ENCODE measurements at places on chromosomes 13 and 19.

GRCh38 chr13:38398711-38399493, 49.3 kb downstream of the UFM1 start:
- no peak for DNase-seq

- DNase-seq: no peak
Measured at GRCh38 chr13:66635526-66635925, 594.6 kb downstream of the PCDH9 start.

- DNase-seq: no peak
Measured at GRCh38 chr13:75724752-75725517, 88.8 kb downstream of the LMO7 start.

DNA sequence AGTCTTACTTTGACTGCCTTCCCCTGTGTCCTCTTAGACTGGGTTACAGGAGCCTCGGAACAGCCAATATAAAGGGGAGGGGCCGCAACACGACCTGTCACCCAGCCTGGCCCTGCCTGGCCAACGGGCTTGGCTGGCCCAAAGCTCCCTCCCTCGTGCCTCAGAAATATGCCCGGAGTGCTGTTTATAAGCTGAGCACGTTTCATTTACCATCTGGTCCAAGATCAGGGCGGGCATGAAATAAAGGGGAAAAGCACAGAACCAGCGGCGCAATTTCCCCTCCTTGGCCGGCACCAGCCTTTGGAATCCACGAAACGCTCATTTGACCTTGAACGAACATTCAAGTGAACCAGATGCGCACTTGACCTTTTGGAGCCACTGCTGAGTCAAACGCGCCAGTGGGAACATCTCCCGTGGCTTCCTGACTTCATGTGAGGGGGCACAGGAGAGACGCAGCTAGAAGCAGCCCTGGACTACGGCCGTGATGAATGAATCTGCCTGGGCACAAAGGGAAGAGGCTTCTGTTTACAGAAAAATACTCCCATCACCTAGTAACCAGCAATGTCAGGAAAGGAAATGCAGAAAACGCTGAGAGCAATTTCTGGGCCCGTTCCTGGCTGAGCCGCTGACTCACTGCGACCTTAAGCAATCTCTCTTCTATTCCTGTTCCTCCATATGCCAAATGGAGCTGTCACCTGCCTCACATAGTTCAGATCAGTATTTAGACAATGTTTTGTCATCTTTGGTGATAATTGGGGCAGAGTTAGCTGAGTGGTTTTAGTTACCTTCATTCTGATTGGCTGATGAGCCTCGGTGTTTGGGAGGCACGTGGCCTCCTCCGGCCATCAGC, 53.3 kb downstream of the RFX2 start:
- no peak for DNase-seq

GRCh38 chr13:27352698-27353097, 71.7 kb upstream of the GTF3A start:
- no peak for DNase-seq

- no peak for DNase-seq
Measured at GRCh38 chr19:39411832-39412099, 703 bp upstream of the PLEKHG2 start.

- DNase-seq: no peak
Measured at GRCh38 chr19:9937001-9937411, 691 bp upstream of the OLFM2 start.

DNA sequence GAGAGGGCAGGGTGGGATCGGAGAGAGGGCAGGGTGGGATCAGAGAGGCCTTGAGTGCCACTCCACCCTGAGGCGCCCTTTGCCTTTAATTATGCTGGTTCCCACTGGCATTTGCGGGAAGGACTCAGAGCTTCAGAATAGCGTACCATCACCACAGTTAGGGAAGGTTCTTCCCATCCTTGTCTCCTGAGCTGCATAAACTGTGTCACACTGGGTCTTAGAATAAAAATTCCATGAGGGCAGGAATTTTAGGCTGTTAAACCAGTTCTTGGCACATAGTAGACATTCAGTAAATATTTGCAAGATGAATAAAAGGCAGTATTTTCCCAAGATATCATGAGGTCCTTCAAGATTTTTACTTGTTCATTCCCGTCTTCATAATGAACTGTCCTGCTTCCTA, 24.4 kb downstream of the PPP2R1A start:
- no peak for DNase-seq

GRCh38 chr13:96492766-96493165, 402.9 kb downstream of the HS6ST3 start:
- DNase-seq: no peak

DNA sequence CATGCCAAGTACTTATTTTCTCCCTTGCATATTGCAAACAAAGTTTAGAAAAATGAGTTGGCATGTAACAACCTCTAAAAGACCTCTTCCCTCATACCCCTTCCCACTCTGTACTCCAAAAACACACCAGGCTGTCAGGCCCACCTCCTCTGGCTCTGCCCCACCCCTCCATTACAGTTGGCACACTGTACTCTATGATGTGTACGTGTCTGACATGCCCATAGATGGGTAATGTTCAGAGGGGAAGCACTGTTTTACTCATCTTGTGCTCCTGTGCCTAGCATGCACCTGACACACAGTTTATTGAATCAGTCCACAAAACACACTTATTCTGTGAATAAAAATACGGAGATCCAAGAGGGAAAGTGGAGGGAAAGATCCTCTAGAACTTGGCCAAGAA, 45.6 kb downstream of the SERPINE3 start:
- DNase-seq: no peak

DNA sequence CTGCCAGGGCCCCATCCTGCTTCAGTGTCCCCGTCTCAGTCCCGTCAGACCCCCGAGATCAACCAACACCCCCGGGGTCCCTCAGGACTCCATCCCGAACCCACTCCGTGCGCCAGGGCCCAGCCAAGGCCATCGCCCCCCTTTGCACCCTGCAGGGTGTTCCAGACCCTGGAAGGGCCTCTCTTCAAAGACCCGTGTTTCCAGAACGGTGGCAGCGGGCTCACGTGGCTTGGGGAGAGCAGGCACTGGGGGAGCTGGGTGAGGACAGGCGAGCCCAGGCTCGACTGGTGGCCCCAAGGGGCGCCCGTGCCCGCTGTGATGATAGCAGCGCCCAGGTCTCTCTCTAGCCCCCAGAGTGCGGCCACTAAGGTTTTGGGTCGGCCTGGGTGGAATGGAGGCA, 1.4 kb downstream of the KASH5 start:
- no peak for DNase-seq

DNA sequence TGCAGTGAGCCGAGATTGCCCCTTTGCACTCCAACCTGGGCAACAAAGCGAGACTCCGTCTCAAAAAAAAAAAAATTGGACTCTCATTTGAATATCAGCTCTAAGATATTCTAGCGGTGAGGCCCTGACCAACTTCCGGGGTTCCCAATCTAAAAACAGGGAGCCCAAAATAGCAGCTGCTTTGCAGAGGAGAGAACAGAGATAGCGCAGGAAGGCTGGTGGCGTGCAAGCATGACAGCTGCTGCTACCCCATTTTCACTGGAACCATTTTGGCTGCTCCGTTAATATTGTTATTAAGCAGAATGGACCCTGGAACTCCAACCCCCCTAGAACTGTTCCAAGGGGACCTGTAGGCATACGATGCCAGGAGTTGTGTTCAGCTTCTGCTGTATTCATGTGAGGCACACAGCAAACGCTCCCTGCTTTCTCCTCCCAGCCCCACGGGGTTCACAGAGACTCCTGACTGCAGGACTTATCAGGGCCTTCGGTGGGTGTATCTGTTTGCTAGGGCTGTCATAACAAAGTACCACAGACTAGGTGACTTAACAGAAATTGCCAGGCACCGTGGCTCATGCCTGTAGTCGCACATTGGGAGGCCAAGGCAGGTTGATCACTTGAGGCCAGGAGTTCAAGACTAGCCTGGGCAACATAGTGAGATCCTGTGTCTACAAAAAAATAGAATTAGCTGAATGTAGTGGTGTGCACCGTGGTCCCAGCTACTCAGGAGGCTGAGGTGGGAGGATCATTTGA, 11.5 kb downstream of the STXBP2 start:
- no peak for DNase-seq

- peak; percentile 40 for DNase-seq
Measured at GRCh38 chr19:13872695-13873389, 4.1 kb upstream of the NANOS3 start.

DNA sequence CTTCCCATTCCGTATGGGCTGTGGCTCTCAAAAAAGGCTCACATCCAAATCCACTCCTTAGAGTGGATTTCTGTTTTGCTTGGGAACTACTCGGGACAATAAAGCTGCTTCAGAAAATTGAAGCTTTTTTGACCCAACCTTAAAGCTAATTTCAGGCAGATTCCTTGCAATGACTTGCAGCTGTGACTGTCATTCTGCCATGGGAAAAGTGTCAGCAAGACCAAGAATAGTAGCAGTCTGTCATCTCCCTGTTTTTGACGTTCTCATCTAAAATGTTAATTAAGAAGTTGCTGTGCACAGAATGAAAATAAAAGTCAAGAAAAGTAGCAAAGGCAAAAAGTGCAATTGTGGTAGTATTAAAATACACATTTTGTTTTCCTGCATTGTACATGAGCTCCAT, 304.7 kb downstream of the COG6 start:
- no peak for DNase-seq
